ENCODE measurements at places on chromosomes 4 and X. TPM values are rescaled to one million over a fixed set of nuclear protein-coding genes. Genes with fewer than 3 reads are reported as not detected.

Gene WNK3
- total RNA-seq = not detected

Gene CT45A1
- not detected for total RNA-seq

Gene TDO2
- 1.1 TPM for total RNA-seq

Gene CYTL1
- not detected for total RNA-seq

Measured in A549 treated with CpdA at 1 μM for 4 hours (cell line).